ENCODE measurements at places on chromosomes 11 and 22.
A peak's percentile ranks its signal among the peaks of the same experiment; 100 is the strongest.

GRCh38 chr22:39130152-39130704 lies 22.3 kb downstream of the CBX7 start:
- DNase-seq, result no peak

DNA sequence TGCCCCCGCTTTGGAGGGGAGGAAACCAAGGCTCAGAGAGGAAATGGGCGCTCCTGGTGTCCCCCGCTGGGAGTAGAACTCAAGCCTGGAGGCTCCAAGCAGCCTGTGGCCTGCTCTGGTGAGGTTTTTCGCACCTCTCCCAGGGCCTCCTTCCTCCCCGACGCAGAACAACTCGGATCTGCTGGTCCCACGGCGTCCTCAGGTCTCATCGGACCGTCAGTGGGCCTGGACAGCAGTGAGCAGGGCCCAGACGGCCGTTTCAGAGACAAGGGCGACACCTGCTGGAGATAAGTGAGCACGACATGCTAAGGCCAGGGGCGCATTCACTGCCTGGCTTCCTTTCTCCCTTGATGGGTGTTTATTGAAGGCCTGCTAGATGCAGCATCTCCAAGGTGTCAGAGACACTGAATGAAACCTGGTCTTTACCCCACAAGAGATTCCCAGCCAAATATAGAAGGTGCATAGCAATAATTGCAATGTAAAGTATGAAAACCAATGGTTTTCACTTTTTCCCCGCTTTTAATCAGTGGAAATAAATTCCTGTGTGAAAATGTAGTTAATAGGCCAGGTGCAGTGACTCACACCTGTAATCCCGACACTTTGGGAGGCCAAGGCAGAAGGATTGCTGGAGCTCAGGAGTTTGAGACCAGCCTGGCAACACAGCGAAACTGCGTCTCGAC lies 26.9 kb upstream of the CD82 start:
- DNase-seq, result peak; percentile 73

- DNase-seq, result no peak
These were observed 2.4 kb downstream of the JAM3 start for GRCh38 chr11:134071306-134071705.

DNA sequence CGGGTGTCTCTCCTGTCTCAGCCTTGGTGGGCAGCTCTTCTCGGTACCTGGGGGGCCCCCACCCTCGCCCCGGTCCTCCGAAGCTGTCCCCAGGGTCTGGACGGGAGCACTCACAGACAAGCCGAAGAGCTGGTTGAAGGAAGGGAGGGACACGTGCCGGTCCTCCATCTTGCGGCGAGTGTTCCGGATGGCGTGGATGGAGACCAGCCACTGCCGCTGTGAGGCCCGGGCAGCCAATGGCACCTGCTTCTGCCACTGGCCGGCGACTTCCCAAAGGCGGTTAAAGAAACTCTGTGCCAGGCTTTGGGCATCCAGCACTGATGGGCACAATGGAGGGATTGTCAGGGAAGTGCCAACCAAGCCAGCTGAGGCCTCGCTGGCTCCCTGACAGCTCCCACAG lies 18.7 kb downstream of the PPM1F start:
- no peak for DNase-seq

- DNase-seq, result no peak
These were observed at the start of gene CRYBB1 for GRCh38 chr22:26617271-26618199. TSS of gene CRYBB1 (minus strand) at chr22:26618027. CDS start at chr22:26616319, 1,708 bp downstream.

GRCh38 chr11:107196732-107197131 lies 178.5 kb upstream of the GUCY1A2 start:
- DNase-seq, result no peak

- no peak for DNase-seq
These were observed 10.2 kb upstream of the DDB2 start for GRCh38 chr11:47204637-47204989.

- DNase-seq, result no peak
These were observed 10.8 kb downstream of the KCTD17 start for GRCh38 chr22:37062376-37062675.

- no peak for DNase-seq
These were observed 60.6 kb downstream of the SEZ6L start for GRCh38 chr22:26229910-26230309.

DNA sequence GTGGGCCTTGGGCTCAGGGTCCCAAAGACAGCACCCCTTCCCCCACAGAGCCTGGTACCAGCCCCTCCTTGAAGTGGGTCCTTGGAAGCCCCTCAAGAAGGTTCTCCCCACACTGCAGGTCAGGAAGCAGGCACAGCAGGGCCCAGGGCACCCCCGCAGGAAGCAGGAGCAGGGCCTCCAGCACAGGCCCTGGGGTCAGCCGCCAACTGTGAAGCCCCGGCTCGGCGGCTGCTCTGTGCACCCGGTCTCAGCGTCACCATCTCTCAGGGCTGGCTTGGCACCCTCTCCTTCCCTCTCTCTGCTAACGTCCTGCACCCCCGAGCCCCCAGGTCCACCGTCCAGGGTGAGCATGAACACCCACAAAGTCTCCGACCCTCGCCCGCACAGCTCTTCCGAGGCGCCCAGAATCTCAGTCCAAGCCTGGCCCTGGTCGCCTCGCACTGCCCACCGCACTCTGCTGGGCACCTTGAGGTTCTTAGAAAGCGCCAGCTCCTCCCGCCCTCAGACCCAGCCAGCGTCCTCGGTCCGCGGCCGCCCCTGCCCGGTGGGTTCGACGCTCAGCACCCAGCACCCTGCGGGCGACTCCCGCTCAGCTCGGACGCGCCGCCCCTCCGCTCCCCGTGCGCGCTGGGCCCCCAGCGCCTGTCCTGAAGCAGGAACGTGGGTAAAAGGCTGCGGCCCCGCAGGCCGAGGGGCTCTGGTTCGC lies 1.4 kb upstream of the SIGIRR start:
- DNase-seq, result no peak

GRCh38 chr11:11987503-11988022 lies 20.9 kb downstream of the DKK3 start:
- no peak for DNase-seq

DNA sequence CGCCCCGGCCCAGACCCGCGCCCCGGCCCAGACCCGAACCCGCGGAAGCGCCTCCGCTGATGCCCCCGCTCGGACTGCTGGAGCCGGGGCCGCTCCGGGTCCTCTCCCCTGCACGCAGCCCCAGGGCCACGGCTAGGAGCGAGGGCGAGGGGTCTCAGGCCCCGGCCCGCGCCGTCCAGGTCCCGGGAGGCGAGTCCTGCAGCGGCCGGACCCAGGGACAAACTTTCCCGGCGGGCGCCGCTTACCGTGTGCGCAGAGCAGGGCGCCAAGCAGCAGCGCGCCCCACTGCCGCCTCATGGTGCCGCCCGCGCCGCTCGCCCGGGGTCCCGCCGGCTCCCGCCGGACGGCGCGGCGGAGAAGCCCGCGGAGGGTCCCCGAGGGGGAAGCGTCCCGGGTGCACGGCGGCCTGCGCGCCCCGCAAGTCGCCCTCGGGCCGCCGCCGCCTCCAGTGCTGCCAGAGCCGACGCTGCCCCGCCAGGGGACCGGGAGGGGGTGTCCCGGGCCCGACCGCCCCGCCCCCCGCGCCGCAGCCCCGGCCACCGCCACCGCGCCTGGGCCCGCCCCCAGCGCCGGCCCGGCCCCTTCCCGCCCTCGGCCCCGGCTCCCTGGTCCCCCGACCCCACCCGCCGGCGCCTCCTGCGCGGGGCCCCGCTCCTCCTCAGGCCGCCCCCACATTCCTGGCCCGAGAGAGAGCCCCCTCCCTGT lies at the start of gene LRP4:
Gene LRP4, minus strand, starts transcription at position 468 of the 705 bp plus-strand sequence. Its CDS starts 171 bp downstream, at position 297.
- peak; percentile 28 for DNase-seq

DNA sequence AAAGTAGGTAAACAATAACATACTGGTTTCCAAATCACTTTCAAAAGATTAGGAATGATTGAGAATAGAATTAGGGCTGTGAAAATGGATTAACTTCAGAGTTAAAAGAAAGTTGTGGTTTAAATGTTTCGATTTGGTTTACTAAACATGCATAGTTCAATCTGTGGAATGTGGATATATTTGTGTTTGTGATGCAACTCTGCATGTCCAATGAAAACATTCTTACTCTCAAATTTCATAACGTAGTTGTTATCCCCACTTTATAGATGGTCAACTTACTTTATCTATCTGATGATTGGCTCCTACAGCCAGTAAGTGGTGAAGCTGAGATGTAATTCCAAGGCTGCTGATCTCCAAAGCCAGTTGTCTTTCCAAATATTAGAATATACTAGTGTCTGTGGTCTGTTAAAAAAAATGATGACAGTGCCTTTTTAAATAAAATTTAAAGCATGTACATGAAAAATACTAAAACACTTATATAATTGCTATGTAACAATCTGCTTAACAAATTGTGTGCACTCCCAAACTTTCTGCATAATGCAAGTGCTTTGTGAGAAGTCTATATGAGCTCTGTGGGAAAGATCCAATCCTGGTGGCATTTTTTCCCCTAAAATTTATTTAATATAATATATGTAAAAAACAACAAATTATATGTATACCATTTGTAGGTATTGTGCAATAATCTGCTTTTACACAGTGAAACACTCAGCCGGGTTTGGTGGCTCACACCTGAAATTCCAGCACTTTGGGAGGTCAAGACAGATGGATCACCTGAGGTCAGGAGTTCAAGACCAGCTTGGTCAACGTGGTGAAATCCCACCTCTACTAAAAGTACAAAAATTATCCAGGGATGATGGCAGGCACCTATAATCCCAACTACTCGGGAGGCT lies 9.7 kb upstream of the SIK3 start:
- DNase-seq, result no peak

DNA sequence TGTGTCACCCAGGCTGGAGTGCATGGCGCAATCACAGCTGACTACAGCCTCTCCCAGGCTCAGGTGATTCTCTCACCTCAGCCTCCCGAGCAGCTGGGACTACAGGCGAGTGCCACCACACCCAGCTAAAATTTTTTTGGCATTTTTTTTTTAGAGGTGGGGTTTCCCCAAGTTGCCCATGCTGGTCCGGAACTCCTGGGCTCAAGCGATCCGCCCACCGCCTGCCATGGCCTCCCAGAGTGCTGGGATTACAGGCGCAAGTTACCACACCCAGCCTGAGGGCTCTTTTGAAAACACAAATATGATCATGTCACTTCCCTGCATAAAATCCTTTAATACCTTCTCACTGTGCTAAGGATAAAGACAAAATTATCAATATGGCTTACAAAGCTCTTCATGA lies 88.1 kb downstream of the MAML2 start:
- no peak for DNase-seq

- no peak for DNase-seq
These were observed 45.4 kb upstream of the ANO3 start for GRCh38 chr11:26286472-26287066.

DNA sequence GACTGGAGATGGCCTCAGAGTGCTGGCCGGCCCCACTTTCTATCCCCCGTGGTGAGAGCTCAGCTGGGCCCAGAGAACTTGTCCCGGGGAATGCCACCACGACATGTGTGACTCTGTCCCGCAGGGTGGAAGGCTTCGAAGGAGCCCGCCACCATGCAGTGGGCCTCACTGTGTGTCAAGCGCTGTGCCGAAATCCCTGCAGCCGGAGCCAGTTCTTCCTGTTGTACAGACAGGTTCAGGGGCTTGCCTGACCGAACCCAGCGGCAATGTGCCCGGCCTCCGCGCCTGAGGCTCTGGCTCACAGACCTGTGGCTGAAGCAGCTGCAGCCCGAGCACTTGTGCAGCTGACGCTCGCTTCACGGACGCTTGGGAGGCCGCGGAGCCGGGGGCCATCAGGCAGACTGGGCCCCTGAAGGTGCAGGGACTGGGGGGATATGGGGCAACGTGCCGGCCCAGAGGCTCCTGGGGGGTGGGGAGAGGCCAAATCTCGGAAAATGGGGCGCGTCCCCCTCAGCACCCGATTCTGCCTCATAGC lies 650 bp downstream of the PPM1F start:
- DNase-seq, result no peak

DNA sequence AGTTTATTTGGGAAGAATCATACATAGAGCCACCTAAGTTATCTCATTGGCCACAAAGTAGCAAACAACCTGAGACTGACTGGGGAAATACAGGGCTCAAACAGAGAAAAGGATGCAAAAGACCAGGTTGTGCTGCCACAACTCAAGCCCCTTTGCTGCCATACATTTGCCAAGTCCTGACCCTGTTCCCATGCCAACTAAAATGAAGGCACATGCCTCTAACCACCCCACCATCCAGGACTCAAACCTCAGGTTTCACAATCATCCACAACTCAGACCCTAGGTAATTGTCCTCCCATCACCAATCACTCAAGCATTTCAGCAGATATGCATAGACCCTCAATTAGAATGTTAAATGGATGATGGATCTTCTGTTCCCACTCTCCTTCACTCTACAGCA lies 1.4 kb upstream of the MS4A1 start:
- DNase-seq, result no peak

- no peak for DNase-seq
These were observed 6.2 kb downstream of the CHST1 start for GRCh38 chr11:45659031-45659817.

DNA sequence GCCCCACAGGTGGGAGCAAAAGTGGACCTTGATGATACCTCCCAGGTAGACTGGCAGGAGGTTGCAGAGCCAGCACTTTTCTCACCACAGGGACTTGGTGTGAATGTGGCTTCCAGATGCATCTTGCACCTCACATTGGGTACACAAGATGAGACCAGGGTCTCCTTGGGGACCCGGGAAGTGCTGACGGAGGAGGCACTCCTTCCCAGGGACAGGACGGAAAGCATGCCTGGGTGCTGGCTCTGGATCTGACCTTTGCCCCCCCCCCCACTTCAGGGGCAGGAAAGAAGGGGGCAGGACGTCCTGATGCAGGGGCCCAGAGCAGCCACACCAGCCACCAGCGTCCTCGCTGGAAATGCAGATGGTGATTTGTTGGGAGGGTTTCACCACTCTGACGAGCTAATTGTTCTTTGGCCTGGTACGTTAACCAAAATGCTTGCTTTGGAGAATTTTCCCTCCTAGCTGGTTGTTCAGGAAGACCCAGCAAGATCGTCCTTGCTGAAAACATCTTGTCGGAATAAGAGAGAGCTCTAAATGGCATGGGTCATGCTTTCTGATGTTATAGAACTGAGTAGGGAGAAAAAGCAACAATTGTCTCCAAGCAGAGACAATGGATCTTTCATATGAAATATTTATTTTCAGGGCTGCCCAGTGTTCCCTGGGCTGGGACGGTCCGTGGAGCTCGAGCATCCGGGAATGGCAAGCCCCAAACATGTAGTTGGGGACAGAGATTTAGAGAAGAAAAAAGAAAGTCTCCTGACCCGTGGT lies 74.4 kb upstream of the PPARA start:
- no peak for DNase-seq

DNA sequence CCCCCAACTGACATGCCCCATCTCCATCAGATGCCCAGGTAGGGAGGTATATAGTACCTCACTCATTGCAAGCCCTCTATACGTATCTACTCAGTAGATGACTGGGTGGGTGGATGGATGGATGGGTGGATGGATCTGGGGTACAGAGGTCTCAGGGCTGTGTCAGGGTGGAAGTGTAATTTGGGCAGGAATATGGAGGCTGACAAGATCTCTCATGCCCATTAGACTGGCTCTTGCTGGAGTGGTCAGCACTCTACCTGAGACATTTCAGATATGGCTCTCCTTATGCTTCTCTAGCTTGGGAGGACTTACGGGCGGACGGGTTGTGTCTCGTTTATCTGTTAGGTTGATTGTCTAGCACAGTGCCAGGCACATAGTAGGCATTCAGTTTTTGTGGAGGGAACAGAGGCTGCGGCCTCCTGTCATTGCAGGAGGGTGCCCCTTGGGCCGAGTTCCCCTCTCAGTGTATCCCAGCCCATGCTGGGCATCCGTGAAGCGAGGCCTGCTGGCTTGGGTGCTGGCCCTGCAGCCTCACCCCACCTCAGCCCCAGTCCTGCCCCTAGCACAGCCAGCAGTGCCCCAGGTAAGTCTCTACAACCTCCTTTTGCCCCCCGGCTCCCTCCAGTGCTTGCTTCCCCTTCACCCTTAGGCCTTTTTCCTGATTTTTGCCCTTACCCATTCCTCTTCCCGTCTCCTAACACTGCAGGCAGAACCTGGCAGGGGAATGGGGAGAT lies 13.7 kb downstream of the ROBO3 start:
- no peak for DNase-seq

GRCh38 chr11:95821640-95822039 lies 31.3 kb downstream of the CEP57 start:
- no peak for DNase-seq

All from stimulated activated CD4-positive, alpha-beta T cell treated with anti-CD3 and anti-CD28 coated beads, Interleukin-4, amount 100 ng/mL, for 48 hours (primary cell).